Neural crest cell (in vitro differentiated cells): ENCODE measurements at places on chromosomes 16 and 17.

DNA sequence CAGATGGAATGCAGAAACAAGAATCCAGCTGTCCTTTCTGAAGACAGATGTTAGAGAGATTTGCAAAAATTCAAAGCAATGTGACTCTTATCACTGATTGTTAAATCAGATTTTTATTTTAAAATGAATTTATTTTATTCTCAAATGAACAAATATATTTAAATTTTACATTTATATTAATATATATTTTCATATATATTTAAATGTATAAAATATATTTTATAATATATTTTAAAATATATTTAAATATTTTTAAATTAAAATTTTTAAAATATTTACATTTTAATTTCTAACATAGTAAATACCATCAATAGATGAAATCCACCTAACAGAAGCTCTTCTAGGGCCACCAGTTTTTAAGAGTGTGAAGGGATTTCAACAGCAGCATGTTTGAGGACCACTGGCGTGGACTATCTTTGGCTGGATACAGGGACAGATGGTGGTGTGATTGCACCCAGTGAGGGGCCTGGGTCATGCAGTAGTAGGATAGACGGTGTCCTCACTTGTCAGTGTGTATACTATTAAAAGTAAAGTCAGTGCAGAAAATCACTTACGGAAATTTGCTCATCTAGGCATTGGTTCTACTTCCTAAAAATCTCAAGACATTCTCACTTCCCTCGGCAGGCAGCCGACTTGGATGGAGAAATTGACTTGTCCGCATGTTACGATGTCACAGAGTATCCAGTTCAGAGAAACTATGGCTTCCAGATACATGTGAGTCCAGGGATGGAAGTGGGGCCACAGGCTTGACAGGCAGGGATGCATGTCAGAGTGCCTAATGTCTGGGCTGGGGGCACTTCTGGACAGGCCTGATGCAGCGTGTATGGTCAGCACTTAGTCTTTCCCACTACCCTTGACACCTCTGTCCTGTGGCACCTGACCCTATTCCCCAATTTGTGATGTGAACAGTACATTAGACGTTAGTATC is 56.3 kb downstream of the PLD6 start:
- DNase-seq, result no peak
- peaks cover 10% of the 10 kb centered on the region for H3K4me1 ChIP-seq
- peaks cover 23% of the 10 kb centered on the region for H3K36me3 ChIP-seq
- H3K27ac ChIP-seq, result no peak overlapping the region

DNA sequence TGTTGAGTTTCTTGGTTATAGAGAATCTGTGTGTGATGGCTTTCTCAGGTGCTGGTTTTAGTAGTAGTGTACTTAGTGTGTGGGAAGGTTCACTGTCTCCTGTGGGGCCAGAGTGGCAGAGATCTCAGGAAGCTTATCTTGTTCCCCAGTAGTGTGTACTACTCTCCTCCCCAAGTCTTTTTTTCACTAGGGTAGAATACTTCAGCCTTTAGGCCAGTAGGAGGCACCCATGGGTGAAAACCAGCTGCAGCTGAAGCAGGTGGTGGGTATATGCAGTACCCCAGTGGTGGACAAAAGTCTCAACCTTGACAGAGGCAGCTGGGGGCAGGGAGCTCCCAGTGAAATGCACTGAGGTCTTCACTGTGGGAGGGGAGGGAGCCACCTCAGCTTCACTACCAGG is 109.9 kb downstream of the PHKB start:
- no peak overlapping the region for H3K27ac ChIP-seq
- no peak overlapping the region for H3K4me3 ChIP-seq
- DNase-seq, result no peak
- no peaks in the 10 kb centered on the region for H3K4me1 ChIP-seq
- H3K27me3 ChIP-seq, result no peaks in the 10 kb centered on the region
- H3K36me3 ChIP-seq, result peaks cover 39% of the 10 kb centered on the region

GRCh38 chr17:8542599-8543502 is 87.7 kb downstream of the MYH10 start:
- no peaks in the 10 kb centered on the region for H3K4me1 ChIP-seq
- H3K27ac ChIP-seq, result no peak overlapping the region
- no peak overlapping the region for H3K4me3 ChIP-seq
- no peaks in the 10 kb centered on the region for H3K27me3 ChIP-seq

DNA sequence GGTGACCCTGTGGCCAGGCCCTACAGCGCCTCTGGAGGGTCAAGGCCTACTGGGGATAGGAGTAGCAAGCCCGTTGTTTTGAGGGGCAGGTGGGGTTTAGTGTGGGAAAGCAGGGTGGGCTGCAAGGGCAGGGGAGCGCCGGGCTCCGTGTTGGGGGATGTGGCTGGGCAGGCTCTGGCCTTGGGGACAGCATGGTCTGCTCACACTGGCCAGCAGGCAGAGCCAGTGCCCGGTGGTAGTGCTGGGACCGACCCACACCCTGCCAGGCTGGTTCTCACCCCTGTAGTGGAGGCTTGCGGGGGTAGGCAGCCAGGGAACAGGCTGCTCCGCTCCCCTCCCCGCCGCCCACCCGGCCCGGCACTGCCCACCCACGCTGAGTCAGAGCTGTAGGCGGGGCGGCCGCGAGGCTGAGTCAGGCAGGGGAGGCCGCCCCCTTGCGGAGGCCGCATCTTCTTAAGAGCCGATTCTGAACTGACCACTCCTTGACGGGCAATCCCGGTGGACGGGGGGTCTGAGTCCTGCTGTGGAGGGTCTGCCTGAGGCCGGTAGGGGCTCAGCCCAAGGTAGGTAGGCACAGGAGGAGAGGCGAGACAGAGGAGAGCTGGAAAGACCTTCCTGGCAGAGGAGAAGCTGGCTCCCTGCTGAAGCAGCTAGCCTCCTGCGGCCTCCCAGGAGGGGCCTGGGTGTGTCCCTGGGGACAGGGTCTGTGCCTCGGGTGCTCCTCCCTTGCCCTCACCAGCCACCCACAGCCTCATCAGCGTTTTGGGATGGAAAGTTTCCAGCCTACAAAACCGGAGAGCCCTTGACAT is 62.4 kb downstream of the BAIAP2 start:
- peak; percentile 77 for DNase-seq
- H3K4me3 ChIP-seq, result no peak overlapping the region
- H3K27me3 ChIP-seq, result no peaks in the 10 kb centered on the region
- peaks cover 47% of the 10 kb centered on the region for H3K4me1 ChIP-seq
- no peaks in the 10 kb centered on the region for H3K36me3 ChIP-seq

DNA sequence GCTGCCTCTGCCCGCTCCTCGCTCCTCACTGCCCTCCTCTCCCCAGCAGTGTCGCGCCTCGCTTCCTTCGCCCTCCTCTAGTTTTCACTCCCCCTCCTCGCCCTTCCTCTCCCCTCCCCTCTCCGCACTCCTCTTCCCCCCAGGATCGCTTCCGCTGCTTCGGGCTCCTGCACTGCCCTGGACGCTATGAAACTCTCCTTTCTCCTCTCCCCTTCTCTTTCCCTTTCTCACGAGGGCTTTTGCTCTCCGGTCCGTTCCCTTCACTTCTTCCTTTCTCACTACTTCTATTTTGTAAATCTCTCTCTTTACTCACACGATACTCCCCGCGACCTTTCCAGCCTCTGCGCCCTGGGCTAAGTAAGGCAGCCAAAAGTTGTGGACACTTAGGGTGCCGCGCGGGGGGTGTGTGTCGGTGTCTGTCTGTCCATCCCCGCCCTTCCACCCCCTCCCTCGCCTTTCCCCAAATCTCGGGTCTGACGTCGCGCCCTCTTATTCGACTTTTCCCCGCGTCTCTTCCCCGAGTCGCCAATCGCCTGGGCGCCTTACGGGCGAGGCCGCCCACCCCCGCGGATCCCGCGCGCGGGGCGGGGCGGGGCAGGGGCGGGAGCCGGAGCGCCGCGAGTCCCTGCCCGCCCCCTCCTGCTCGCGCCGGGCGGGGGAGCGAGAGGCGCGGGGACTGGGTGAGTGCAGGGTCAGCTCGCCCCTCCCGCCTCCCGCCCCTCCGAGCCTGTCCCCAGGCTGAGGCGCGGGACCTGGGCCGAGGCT is at the start of gene IRX3:
TSS of gene IRX3 (minus strand) at position 422 of the 765 bp plus-strand sequence. CDS start 737 bp downstream, outside the sequence.
- peak; percentile 70 for DNase-seq
- peaks cover 51% of the 10 kb centered on the region for H3K4me1 ChIP-seq
- peaks cover 16% of the 10 kb centered on the region for H3K36me3 ChIP-seq
- peaks cover 88% of the 10 kb centered on the region for H3K27me3 ChIP-seq

- no peak for DNase-seq
- no peaks in the 10 kb centered on the region for H3K4me1 ChIP-seq
- peaks cover 37% of the 10 kb centered on the region for H3K27me3 ChIP-seq
- no peaks in the 10 kb centered on the region for H3K36me3 ChIP-seq
- H3K27ac ChIP-seq, result no peak overlapping the region
- H3K4me3 ChIP-seq, result no peak overlapping the region
Observed at GRCh38 chr16:82340531-82340930, 170.5 kb upstream of the MPHOSPH6 start.

DNA sequence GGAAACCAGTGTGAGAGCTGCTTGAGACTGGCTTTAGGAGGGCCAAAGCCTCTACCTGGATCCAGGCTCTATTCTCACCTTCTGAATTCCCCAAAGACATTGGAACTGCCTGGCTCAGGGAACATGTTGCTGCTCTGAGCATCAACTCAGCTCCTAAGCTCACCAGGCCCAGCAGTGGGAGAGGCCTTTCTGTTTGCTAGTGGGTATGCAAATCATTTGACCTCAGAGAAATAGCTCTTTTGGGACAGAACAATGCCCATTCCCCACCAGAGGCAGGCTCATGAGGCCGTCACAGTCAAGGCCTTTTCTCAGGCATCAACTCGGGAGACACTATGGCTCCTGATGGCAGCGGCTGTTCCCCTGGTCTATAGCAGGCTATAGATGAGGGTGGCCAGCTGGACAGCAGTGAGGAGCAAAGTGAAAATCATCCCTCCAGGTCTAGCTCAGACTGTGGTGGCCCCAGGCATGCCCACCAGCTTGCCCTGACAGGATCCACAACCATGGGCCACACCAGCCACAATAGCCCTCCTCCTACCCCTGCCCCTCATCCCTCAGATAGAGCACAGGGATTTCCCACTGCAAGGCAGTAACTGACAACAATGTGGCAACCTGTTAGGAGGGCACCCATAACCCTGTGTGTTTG is 30.4 kb upstream of the GFOD2 start:
- peak overlapping the region; percentile 91 for H3K27ac ChIP-seq
- H3K36me3 ChIP-seq, result no peaks in the 10 kb centered on the region
- H3K4me3 ChIP-seq, result no peak overlapping the region
- H3K27me3 ChIP-seq, result no peaks in the 10 kb centered on the region
- H3K4me1 ChIP-seq, result peaks cover 19% of the 10 kb centered on the region
- DNase-seq, result no peak

GRCh38 chr16:12766853-12767252 is 36.8 kb downstream of the CPPED1 start:
- H3K27me3 ChIP-seq, result no peaks in the 10 kb centered on the region
- H3K4me3 ChIP-seq, result no peak overlapping the region
- H3K36me3 ChIP-seq, result no peaks in the 10 kb centered on the region

DNA sequence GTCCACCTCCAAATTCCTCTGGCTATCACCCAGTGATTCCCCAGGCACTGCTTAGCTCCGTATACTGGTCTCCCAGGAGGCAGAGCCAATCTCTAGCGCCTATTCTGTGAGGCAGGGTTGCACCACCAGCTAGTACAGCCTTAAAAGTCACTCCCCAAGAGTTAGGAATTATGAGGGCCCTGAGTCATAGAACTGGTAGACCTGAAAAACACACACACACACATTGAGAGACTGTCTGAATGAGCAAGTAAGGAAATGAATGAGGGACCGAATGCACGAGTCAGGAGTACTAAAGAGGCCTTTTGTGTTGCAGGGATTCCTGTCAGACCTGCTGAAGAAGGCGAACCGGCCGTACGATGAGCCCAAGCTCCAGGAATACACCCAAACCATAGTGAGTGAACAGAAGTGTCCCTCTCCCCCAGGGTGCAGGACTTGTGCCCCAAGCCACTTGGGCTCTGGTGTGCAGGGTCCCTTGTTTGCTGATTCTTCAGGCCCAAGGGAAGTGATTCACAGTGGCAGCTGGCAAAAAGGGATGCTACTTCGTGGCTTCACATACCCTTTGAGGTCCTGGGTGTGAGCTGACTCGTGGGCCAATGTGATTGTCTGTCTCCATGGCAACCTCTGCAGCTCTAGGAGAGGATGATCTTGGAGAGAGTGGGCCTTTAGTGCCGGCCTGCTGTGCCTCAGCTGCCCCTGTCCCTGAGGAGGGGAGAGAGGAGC is 24.7 kb downstream of the CALB2 start:
- peak overlapping the region; percentile 45 for H3K27ac ChIP-seq
- H3K36me3 ChIP-seq, result no peaks in the 10 kb centered on the region
- no peak for DNase-seq
- peaks cover 15% of the 10 kb centered on the region for H3K4me1 ChIP-seq

GRCh38 chr16:57574646-57575467 is 32.4 kb downstream of the ADGRG5 start:
- H3K4me1 ChIP-seq, result peaks cover 9% of the 10 kb centered on the region
- DNase-seq, result no peak

GRCh38 chr16:89319886-89320781 is 102.6 kb downstream of the ZNF778 start:
- H3K27me3 ChIP-seq, result peaks cover 3% of the 10 kb centered on the region
- H3K4me3 ChIP-seq, result peak overlapping the region; percentile 75
- DNase-seq, result no peak
- peak overlapping the region; percentile 87 for H3K27ac ChIP-seq

DNA sequence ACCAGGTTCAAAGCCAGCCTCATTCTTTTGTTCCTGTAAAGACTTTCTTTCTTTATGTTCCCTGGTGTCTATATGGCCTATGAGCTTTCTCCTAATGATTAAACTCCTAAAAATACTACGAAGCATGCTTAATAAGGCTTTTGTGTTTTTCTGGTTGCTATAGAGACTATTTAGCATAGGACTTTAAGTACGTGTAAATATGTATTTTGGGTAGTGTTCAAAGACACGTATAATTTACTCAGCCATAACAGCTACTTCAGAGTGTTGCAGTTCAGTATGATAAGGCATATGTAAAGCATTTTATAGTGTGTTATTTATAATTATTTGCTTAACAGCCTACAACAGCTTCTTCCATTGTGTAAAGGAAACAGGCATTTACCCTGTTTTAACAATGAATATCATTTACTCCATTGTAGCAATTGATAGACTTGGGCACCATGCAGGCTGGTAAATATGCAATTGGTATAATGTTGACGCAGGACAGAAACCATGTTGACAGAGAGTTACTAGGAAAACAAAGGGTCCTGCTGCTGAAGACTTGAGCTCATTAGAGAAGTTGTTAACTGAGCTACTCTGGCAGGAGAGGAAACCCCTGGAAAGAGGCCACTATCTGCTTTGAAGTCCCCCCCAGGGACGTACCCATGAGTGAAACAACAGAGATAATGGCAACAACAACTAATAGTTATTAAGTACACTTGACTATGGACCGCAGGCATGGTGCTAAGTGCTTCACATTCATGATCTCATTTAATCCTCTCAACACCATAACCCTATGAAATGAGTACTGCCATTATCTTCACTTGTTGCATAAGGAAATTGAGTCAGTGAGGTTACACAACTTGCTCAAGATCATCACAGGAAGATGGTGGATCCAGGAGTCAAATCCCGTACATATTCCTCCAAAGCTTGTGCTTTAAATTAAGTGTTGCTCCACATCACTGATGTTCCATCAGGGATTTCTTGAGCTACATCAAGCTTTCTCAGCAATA is 342.2 kb upstream of the DYNLRB2 start:
- peaks cover 7% of the 10 kb centered on the region for H3K27me3 ChIP-seq
- no peaks in the 10 kb centered on the region for H3K36me3 ChIP-seq
- H3K4me3 ChIP-seq, result no peak overlapping the region
- H3K4me1 ChIP-seq, result no peaks in the 10 kb centered on the region
- no peak for DNase-seq
